ENCODE measurements at places on chromosomes 7 and 10. TPM values are rescaled to one million over a fixed set of nuclear protein-coding genes. Genes with fewer than 3 reads are reported as not detected.
A peak's percentile ranks its signal among the peaks of the same experiment; 100 is the strongest.

DNA sequence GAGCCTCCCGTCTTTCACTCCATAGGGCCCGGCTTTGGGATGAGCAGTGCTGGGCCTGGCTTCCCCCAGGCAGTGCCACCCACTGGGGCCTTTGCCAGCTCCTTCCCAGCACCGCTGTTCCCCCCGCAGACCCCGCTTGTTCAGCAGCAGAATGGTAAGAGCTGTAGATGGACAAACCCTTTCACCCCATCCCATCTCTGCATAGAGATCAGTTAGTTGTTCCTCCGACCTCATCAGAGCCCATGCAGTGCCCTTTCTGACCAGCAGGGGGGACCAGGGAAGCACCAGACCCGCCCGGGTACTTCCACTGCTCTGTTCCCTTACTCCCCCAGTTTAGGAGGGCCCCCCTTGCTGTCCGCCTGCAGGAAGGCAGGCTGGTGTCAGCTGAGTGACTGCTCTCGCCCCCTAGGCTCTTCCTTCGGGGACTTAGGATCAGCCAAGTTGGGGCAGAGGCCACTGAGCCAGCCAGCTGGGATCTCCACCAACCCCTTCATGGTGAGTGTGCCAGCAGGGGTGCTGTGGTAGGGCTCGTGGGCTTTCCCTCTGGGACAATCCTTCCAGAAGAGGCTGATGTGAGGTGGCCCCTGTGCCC lies 9.8 kb downstream of the SAP25 start:
- peak; percentile 72 for DNase-seq

AKR1C3 gene
- total RNA-seq: 181 TPM

DNA sequence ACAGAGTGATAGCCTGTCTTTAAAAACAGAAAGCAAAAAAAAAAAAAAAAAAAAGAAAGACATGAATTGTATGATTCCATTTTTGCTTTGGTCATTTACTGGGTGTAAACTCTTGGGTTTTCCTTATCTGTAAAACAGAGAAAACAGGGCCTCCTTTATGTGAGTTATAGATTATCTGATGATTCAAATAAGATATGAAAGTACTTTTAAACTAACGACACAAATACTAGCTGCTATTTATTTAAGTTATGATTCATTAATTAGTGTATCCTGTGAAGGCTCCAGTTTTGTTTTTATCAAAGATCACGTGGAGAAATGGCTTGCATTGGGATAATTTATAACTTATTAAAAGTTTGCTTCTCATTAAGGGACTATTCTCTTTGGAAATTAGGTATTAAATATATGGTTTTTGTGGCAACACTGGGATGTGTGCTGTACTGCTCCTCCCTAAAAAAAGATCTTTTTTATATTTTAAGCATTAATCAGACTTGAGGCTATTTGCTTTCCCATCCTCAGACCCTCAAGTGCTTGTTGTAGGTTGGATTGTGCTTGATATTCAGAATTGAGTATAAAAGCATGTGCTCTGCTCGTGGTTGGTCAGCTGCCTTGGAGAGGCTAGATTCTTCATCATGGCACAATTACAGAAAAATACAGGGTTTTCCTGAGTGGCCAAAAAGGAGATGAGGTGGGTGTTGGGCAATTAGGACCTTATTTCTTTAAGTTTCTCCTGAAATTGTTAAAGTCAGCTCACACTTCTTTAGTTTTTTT lies 39.9 kb downstream of the NRG3 start:
- DNase-seq: no peak

DNA sequence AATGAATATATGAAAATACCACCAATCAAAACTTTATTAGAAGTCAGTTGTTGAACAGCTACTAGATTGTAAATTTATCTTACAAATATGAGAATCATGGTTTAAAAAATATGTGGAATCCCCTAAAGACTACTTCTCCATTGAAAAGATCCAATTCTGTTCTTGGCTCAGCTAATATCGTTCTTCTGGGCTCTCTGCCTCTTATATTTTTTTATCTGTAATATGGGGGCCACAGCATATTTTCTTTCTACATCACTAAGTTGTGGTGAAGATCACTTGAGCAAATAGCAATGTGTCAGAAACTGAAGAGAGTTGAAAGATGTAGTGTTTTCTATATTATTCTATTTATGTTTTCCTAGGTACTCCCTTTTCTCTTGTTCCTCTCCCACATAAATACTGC lies 198.1 kb downstream of the FZD1 start:
- no peak for DNase-seq

- no peak for DNase-seq
Measured at GRCh38 chr7:141042222-141043193, 27.8 kb upstream of the MRPS33 start.

VTI1A gene
- total RNA-seq: 26.5 TPM

- no peak for DNase-seq
Measured at GRCh38 chr10:110107430-110107829, 99.6 kb downstream of the ADD3 start.

GRCh38 chr7:151244196-151244840 lies 4.2 kb downstream of the SMARCD3 start:
- DNase-seq: peak; percentile 59

All from Calu3 (cell line).